ENCODE measurements at places on chromosomes 4 and X.

DNA sequence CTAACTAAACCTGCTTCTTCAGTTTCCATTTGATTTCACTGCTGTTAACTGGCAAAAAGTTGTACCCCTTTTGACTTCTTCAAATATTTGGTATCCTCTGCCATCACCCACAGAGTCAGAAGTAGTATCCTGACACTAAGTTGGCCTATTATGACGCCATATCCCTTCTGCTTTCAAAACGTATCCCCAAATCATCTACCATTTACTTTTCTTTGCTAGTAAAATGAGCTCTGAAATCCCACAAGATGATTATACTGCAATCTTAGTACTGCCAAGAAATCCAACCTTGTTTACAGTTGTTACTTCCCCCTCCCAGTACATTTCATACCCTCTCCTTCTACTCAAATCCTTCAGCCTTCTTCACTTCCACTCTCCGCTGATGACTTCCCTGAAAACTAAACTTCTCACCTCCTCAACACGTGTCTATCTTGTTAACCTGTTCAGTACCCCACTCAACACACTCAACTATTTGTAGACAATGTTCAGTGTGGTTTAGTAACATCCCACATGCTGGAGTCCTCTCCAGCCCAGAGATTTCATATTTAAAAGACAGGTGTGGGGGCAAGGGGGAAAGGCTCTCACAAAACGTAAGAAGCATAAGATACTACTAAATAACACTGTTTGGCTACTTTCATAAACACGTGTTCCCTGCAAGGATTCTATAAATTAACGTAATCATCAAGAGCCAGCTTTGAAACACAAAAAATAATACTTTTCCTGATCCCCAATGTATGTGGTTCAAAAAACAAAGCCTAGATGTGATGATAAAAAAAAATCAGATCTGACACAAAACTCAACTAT is 1.3 kb downstream of the NAF1 start:
- no peak for DNase-seq

DNA sequence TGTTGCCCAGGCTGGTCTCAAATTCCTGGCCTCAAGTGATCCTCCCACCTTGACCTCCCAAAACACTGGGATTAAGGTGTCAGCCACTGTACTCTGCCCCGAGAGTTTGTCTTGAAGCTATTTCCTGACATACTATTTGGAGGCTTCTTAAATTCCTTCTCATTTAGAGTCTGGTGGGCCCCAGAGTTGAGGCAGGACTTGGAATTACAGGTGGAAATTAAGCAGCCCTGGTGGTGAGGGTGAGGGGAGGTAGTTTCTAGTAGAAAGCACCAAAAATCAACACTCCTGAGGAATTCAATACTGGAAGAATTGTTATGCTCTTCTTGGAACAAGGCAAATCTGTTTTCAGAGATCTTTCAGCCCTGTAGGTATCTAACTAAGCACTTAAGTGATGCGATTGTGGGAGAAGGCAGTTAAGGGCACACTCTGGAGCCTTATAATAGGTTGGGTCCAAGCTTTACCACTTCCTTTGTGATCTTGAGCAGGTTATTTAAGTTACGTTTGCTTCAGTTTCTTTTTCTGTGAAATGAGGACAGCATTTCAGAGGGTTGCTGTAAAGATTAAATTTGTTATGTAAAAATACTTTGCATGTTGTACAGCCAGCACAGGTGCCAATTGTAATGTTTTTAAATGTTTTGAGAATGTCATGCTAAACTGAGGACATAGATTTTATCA is 200.7 kb downstream of the SOWAHB start:
- no peak for DNase-seq

- DNase-seq: no peak
These were observed 623.9 kb downstream of the CENPC start for GRCh38 chr4:66921433-66921832.

GRCh38 chrX:82218361-82218760 is 1016.5 kb downstream of the SH3BGRL start:
- no peak for DNase-seq

GRCh38 chr4:184401397-184402171 is 72.8 kb downstream of the IRF2 start:
- no peak for DNase-seq

DNA sequence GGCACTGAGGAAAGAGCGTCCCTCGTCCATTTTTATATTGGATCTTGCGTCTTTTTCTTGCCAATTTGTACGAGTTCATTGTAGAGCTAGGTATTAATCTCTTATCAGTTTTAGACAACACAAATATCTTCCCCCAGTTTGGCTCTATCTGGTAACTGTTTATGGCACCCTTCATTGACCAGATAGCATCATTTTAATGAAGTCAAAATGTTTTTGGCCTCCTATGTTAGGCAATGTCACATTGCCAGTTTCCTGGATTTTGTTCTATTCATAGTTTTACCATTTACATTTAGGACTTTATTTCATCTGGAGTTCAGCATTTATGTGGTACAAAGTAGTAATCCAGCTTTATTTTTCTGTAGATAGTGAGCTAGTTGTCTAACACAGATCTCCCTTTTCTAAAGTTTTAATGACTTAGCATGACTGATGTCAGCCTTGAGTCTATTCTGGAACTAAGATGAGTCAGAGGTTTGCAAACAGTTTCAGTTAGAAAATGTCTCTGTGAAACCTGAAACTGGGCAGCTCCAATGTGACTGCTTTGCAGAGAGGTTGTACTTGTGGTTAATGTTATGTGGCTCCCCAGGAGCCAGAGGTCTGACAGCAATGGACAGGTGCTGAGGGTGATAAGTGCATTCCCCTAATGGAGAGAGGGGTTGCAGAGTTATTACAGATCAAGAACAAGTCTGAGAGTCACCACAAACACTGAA is 5.3 kb upstream of the STBD1 start:
- DNase-seq: no peak

GRCh38 chr4:76160355-76160754 is 12.2 kb upstream of the NUP54 start:
- no peak for DNase-seq

GRCh38 chrX:54931107-54931506 is 10.5 kb downstream of the TRO start:
- DNase-seq: no peak

DNA sequence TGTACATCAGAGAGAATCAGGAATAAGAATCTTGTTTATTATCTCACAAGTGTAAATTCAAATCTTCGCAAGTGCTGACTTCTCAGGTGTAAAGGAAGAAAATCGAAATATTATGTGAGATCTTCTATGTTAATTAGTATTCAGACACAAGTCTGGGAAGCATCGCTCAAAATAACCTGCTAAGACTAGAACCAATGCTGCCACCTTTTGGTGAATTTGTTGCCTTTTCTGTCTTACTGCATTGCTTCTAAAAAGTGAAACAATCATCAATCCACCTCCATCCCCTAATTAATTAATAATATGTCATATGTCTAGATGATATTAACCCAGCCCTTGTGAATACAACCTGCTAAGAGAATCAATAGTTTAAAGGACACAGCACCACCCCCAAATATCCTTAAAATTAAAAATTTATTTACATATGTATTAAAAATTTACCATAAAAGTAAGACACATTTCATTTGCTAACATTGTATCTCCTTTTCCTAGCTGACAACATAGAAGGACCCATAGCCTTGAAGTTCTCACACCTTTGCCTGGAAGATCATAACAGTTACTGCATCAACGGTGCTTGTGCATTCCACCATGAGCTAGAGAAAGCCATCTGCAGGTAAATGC is 3.5 kb downstream of the EPGN start:
- peak; percentile 54 for DNase-seq

GRCh38 chr4:1445716-1446445 is 39.6 kb upstream of the NKX1-1 start:
- no peak for DNase-seq

DNA sequence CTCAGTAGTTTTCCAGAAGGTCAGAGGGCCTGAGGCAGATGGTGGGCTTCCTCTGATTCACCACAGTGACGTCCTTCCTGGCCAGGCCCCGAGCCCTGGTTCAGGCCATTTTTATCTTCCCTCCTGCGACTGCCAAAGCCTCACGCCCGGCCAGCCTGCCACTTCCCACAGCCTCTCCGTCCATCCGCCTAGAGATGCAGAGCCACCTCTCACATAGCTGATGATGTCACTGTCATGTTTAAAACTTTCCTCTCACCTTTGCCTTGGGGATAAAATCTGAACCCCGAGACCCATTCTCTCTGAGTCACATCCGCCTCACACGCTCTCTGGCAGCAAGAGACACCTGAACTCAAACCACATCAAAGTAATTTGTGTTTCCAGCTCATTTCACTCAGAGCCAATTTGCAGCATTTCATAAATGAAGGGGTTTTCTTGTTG is 175.3 kb downstream of the QDPR start:
- no peak for DNase-seq

- DNase-seq: no peak
These were observed 74.1 kb downstream of the AFAP1 start for GRCh38 chr4:7865533-7865932.

DNA sequence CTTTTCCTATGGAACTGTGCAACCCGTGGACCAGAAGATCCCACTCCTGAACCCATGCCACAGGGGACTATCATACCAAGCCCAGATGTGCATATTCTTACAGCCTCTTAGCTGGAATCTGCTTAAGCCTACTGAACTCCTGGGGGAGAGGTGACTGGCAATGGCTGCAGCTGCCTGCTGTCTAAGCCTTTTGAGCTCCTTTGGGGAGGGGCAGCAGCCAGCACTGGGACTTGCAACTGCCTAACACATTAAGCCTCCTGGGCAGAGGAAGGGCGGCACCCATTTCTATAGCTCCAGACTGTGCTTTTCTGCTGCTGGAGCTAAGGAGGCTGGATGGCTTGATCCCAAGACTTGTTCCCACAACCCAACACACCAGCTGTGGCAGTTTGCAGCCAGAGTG is 117.9 kb upstream of the VEGFC start:
- DNase-seq: no peak

DNA sequence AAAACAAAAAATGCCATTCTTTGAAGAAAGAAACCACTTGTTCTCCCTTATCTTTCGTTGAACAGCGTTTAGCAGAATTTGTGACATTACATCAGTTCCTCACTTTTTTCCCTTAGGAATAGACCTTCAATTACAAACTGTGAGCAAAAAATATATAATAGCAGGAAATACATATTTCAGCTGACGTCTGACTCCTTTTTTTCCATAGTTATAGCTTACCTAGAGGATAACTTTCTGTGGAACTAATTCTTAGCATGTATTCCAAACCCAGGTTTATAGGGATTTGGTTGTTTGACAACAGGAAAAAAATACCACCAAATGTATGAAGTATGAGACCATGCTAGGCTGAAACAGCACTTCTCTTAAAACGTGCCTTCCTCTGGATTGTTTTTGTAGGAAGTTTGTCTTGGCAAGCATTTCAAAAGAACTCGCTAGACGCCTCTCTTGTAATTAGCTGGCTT is 2.0 kb upstream of the LIMCH1 start:
- DNase-seq: no peak

GRCh38 chr4:23602720-23603119 is 287.1 kb downstream of the PPARGC1A start:
- DNase-seq: no peak

DNA sequence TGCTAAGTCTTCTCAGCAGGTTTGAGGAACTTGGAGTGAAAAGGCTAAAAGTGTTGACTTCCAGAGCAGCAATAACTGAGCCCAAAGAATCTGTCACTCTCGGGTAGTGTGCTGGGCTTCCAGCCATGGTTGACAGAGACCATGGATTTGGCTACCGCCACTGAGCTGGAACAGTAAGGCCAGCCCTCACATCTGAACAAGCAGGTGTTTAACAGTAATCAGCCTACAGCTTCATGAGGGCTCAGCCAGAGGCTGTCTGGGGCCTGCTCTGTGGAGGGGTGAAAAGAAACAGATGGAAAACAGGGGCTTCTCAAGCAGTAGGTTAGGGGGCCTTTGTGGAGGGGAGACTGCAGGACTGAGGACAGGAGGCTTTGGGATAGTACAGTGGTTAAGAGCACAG is 14.9 kb downstream of the RASL11B start:
- DNase-seq: no peak

- no peak for DNase-seq
These were observed 28.4 kb upstream of the WFS1 start for GRCh38 chr4:6241062-6241845.

GRCh38 chrX:92232182-92232581 is 453.0 kb downstream of the PCDH11X start:
- DNase-seq: no peak

GRCh38 chrX:110442635-110443034 is 84.0 kb downstream of the RTL9 start:
- no peak for DNase-seq

- no peak for DNase-seq
These were observed 1026.3 kb upstream of the PABPC4L start for GRCh38 chr4:135227842-135228241.

- no peak for DNase-seq
These were observed 17.4 kb downstream of the KLF3 start for GRCh38 chr4:38681281-38681991.
